Activated T-helper 1 cell treated with anti-CD3 and anti-CD28 coated beads, Interleukin-12 subunit alpha, Interleukin-12 subunit beta, Interleukin-2, Interleukin-4 antibody, amounts not matched to agents 30 ng/mL and 10 ng/mL and 1 ng/mL, durations not matched to agents 14 hours and 24 hours and 36 hours (primary cell): ENCODE measurements at places on chromosomes 16 and 17.

DNA sequence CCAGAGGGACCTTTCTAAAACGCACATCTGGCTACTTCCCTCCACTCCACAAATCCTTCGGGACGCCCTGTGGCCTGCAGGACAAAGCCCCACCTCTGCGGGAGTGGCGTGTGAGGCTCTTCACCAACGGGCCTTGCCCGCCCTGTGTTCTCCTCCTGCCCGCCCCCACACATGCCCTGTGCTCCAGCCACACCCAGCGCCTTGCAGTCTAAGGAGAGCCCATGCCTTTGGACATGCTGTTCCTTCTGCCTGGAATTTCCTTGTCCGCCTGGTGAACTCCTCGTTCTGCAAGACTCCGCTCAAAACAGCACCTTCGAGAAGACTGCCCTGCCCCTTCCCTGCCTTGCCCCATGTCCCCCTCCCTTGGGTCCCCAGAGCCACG lies 7.4 kb downstream of the ELOB start:
- DNase-seq: no peak

GRCh38 chr17:75913537-75914210 lies 9.0 kb upstream of the MRPL38 start:
- no peak for DNase-seq

DNA sequence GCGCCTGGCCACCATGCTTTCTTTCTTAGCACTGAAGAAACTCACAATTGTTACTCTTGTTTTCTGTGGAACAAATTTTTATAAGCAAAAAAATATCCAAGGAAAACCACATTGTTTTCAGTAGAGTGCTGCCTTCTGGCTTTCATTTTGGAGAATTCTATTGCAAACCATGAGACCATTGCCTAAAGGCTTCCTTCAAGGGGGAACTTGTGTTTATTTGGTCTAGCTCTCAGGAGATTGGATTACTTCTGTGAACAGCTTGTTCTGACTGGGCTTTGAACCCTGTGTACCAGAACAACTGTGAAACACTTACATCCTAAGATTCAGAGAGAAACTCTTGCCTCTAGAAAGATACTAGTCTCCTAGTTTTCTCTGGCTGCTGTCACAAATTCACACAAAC lies 32.1 kb downstream of the TOM1L1 start:
- no peak for DNase-seq

DNA sequence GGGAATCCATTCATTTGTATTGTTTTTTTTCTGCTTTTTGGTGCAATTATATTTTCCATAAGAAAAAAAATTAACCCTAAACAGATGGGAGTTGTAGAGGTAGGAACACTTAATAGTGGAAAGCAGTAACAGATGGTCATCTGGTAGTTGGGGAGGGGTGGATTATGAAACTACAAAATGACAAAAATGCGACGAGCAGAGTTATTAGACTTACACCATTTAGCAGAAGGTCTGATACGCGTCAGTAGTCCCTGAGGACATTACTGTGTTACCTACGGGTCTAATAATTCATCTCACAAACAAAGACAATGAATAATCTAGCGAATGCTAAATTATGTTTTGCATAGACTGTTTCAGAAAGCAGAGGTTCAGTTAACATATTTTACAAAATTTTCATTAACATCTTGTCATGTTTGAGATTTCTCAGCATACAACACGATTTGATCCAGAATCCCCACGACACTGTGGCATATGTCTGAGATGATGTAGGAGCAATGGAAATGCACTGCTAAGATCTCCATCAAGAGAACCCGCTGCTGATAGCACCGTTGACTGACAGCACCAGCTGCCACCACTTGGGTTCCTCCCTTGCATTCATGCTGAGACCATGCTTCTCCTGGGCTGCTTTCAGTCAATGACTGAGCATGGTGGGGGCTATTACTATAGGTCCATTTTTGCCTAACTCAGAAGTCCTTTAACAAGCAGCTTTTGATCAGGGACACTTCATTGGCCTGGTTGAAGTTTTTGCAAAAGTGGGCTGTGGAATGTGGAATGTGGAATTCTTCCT lies 182.2 kb upstream of the CPHXL start:
- no peak for DNase-seq

GRCh38 chr16:58454178-58454577 lies 45.8 kb upstream of the NDRG4 start:
- no peak for DNase-seq

DNA sequence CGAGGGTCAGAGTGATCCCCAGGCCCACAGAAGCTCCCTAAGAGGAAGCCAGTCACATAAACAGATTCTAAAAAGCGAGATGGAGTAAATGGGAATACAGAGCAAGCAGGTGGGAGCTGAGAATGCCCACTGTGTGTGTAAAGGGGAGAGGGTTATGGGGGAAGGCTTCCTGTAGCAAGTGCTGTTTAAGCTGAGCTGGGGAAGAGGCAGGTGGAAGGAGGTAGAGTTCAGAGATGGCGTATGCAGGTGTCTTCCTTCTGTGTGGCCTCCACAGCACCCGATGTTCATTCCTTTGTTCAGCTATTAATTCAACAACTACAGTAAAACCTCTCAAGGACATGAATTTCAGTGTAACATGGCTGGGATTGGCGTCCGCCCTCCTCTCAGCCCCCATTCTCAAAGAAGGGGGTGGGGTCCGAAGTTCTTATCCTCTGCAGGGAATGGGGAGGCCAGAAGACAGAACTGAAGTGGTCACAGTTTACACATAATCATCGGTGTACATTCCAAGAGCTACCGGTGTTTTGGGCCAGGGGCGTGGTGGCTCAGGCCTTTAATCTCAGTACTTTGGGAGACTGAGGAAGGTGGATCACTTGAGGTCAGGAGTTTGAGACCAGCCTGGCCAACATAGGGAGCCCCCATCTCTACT lies 1.8 kb downstream of the EEF2K start:
- no peak for DNase-seq

- no peak for DNase-seq
Observed at GRCh38 chr17:29327412-29327811, 33.5 kb upstream of the NUFIP2 start.

DNA sequence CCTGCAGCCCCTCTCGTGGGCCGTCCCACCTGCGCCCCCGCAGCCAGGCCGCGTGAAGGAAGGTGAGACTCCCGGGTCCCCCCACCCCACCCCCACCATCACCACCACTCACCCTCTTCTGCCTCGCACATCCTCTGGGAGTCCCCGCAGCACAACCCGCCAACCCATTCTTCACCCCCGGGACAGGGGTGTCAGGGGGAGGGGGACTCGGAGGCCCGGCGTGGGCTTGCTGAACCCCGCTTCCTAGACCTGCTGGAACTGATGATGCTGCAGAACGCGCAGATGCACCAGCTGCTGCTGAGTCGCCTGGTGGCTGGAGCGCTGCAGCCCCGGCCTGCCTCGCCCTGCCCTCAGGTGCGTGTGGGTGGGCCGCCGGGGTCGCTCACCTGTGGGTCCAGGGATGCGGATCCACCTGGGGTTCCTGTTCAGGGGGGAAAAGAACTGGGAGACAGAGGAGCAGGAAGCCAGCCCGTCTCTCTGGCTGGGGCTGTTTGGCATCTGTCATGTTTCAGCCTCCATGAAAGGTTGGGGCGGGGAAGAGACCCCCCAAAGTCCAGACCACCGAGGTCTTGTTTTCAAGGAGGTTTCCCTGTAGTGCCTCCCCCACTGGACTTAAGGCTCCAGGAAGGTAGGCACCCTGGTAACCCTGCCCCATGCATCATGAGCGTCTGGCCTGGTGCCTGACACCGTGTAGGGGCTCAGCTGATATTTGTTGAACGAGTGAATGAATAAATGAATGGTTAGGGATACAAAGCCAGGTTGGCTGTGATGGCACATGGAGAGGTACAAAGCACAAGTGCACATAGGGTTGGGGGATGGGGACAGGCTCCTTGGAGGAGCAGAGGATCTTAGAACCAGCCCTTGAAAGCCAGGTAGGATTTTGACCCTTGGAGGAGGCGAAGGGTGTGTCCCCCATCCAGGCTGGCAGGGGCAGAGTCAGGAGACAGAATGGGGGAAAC lies 849 bp downstream of the PRR29 start:
- no peak for DNase-seq

DNA sequence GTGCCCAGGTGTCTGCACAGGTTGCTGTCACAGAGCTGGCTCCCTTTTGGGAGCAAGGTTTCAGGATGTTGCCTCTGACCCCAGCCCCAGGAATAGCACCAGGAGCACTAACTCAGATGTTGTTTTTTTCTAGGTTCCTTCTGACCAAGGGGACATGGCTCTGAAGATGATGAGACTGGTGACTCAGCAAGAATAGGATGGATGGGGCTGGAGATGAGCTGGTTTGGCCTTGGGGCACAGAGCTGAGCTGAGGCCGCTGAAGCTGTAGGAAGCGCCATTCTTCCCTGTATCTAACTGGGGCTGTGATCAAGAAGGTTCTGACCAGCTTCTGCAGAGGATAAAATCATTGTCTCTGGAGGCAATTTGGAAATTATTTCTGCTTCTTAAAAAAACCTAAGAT lies 28.1 kb downstream of the SCPEP1 start:
- no peak for DNase-seq

DNA sequence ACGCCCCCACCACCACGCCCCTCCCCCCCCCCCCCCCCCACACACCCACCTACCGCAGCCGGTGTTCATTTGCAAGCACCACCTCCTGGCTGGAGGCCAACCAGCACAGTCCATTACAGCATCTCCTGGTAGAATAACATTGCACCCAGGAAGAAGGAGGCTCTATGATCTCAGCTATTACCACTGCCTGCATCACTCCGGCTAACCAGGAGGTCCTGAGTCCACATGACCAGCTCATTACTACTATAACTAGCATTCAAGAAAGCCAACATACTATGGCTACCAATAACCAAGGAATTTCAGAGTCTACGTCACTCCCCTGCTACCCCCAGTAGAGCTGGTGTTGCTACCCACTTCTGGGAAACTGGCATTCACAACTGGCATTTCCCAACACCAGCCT lies 81.1 kb upstream of the ALOX12 start:
- no peak for DNase-seq

DNA sequence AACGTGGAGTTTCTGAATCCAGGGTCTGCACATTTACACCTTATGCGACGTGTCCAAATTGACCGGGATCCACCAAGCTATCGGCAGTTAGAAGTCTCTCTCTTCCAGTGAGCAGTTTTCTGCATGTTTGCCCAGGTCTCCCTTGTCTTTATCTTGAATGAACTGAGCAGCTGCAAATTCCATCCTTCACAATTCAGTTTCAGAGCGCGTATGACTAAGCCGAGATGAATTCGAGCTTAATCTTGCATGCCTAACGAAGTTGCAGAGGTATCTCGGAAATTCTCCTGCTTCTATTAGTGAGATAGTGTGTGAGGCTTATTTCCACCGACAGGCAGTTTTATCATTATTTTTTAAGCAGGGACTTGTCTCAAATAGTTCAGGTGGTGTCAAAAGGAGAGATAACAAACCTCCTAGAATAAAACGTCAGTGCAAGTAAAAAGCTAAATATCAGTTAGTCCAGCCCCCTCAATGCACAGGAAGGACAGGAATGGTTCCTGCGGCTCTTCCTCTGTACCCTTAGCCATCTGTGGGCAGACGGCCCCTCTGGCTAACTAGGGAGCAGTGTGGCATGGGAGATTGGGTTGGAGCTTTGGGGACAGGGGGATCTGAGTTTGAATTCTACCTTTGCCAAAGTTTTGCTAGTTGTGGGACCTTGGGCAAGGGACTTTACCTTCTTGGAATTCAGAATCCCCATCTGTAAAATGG lies 93.0 kb upstream of the GPR139 start:
- no peak for DNase-seq
